ENCODE measurements at places on chromosomes 12 and 14.

DNA sequence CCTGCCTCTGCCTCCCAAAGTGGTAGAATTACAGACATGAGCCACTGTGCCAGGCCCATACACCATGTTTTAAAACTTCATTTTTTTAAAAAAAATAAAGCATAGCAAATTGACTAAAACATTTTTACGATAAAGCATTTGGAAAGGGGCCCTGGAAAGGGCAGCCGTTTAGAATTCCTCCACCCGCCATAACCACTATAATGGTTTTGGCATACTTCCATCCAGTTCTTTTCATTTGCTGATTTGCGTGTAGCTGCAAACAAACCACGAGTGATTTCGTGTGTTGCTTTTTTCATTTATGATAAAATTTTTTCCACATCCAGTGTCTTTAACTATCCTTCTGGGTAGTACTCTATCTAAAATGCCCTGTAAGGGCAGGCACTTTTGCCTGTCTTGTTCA lies 91.8 kb upstream of the RIN3 start:
- DNase-seq, result no peak

- no peak for DNase-seq
Measured at GRCh38 chr14:28323366-28323765, 443.2 kb upstream of the FOXG1 start.

- DNase-seq, result no peak
Measured at GRCh38 chr14:73393375-73393774, 65.0 kb downstream of the NUMB start.

- DNase-seq, result no peak
Measured at GRCh38 chr12:15227004-15227679, 5.9 kb upstream of the RERG start.

DNA sequence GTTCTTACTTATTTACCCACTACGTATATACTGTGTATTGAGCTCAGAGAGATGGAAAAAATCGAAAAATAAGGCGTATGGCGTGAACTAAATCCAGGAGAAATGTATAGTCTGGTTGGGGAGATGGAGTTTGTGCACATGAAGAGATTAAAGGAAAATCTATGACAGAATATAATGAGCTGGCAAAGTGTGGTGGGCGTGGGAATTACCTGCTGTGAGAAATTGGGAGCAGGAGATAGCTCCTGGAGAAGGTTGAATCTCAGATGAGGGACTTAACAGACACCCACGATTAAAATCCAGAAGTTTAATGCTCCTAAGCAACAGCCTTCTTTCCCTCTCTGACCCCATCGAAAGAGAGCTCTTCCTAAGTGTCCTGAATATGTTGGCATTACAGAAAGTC lies 224.2 kb upstream of the FKBP4 start:
- DNase-seq, result no peak

- no peak for DNase-seq
Measured at GRCh38 chr14:54535126-54535525, 25.4 kb downstream of the CGRRF1 start.

DNA sequence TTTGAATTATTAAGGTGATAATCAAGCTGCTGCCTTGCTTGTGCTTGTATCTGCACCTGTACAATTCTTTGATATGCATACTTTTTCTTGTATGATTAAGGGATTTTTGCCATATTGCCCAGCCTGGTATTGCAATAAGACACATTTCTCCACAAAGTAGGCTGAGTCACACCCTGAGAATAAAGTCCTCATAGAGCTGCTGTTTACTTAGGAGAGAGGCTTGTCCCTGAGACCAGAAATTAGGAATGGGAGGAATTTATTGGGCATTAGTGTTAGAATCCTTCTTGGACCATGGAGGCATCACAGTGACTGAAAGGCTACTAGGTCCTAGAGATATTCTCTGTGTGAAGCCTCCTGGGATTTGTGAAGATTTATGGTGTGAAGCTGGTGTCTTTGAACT lies 506.8 kb upstream of the FBXO33 start:
- no peak for DNase-seq

DNA sequence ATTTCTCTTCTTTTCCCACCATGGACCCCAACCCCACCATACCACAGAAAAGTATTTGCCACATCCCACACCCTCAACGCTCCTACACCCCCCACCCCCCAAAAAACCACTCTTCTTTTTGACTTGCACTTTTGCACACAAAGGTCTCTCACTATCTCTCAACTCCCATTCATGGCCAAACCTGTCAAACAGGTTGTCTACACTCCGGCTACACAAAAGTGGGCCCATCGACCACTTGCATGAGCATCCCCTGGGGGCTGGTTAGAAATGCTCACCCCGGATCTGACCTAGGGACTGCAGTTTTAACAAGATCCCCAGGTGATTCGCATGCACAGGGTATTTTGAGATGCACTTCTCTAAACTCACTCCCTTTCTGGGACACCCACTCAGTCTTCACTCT lies 248.2 kb downstream of the DPF3 start:
- DNase-seq, result no peak

GRCh38 chr14:25041898-25042297 lies 8.0 kb downstream of the STXBP6 start:
- no peak for DNase-seq

- DNase-seq, result no peak
Measured at GRCh38 chr12:49872781-49873181, 29.9 kb upstream of the BCDIN3D start.

DNA sequence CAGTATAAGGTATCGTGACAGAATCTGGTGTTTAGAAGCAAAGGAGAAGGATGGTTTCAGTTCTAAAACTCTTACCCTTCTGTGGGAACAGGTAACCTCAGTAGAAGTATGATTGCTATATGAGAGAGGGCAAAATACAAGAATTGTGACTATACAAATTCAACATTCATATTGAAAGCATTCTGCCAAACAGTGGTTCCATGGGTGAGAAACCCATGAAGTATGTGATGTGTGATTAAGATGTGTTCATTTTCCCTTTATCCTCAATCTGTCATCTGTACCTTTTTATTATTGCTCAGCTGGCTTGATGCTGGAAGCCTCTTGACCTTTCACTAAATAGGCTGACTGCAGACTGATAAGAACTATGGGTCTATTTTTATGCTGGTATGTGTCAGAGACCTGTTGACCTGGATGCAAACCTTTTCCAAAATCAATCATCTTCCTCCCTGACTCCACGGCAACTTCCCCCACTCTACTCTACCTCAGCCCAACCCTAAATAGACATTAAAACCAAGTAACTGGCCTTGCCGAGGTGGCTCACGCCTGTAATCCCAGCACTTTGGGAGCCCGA lies 109.6 kb downstream of the STXBP6 start:
- no peak for DNase-seq

DNA sequence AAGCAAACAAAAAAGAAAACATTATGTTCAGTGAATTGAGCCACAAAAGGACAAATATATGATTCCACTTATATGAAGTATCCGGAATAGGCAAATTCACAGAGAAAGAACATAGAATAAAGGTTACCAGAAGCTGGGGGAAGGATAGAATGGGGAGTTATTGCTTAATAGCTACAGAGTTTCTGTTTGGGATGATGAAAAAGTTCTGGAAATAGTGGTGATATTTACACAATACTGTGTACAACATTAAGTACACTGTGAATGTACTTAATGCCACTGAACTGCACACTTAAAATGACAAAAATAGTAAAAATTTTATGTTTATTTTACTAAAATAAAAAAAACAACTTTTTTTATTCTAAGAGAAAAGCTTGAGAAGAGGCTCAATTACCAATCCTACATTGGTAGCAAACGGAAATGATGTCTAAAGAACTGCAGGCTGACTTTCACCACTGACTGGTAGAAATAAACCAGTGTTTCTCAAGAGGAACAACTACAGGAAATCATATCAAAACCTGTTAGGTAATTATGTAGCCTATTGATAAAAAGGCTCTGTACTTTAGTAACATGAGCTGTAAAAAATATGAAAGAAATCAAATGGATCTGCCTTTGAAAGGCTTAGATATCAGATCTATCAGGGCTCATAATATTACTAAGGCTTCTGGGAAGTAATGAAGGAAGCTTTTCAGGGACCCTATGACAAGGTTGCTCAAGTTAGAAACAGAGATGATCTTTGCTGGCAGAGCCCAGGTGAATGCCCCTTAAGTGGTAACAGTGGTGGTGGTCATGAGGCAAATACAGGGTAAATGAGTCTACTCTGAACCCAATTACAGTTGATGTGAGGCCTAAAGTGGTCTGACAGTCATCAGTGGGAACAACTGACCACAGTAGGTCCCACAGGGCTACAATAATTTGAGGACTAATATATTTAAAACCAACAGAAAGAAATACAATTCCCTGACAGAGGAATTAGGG lies 41.3 kb downstream of the BAZ1A start:
- DNase-seq, result no peak

DNA sequence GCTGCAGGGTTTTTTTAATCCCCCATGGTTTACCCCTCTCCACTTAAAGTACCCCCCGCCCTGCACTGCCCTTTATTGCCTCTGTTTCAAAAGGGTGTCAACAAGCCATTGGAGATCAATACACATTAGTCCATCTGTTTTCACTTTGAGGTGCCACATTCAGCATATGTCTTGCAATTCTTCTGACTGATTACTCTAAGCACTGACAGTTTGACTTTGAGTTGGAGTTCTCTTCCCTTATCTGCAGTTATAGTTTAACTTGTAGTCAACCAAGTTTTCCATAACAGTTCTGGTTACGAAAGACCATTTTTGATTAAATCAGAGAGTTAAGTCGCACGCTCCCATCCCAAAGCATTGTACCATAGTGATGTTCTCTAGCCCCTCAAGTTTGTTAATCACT lies 260.8 kb upstream of the TBX3 start:
- DNase-seq, result no peak

DNA sequence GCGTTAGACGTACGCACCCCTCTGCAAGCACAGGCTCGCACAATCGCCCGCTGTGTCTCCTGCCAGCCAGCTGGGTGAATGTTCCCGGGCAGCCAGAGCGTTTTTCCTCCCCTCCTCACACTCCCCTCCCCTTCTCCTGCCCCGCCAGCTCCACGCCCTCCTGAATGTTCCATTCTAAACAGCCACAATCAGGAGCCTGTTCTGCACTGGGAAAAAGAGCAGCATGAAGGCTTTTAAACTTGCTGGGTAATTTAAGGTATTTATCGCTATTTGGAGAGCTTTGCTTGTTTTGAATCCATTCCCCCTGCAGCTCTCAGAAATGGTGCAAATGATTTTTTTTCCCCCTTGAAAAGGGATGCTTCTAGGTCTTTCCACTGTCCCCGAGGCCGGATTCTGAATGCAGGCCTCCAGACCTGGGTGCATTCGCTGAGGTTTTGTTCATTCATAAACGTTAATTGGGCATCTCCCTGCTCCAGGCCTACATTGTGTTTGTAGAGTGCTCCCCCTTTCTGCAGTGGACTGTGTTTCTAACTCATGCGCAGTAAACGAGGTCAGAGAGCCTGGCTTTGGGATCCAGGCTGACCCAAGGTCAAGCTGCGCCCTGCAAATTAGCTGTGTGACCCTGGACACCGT lies 212.5 kb downstream of the CHST11 start:
- DNase-seq, result peak; percentile 91

- no peak for DNase-seq
Measured at GRCh38 chr12:2551412-2551900, 243.3 kb upstream of the FKBP4 start.

- no peak for DNase-seq
Measured at GRCh38 chr14:24159777-24160498, 1.1 kb upstream of the IRF9 start.

DNA sequence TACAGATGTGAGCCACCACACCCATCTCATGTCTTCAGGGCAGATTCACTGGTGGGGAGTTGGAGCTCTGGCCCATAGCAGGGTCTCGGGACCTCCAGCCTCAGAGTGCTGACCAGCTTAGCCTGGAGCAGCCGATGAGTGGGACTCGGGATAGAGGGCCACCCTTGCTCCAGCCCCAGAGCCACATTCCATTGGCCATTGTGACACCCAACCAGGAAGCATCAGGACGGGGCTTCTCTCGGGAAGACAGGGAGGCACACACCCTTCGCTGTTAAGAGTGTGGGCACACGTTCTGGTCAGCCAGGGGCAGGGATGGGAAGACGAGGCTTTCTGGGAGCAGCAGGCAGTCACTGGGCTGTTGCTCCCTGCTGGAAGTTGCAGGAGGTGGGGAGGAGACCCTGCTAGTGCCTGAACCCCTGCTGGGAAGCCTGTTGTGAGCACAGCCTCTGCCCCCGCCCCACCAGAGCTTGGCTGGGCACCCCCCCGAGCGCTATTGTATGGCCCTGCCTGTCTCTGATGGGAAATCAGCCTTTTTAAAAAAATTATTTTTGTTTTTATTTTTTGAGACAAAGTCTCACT lies 1.6 kb downstream of the ADGRD1 start:
- DNase-seq, result no peak

DNA sequence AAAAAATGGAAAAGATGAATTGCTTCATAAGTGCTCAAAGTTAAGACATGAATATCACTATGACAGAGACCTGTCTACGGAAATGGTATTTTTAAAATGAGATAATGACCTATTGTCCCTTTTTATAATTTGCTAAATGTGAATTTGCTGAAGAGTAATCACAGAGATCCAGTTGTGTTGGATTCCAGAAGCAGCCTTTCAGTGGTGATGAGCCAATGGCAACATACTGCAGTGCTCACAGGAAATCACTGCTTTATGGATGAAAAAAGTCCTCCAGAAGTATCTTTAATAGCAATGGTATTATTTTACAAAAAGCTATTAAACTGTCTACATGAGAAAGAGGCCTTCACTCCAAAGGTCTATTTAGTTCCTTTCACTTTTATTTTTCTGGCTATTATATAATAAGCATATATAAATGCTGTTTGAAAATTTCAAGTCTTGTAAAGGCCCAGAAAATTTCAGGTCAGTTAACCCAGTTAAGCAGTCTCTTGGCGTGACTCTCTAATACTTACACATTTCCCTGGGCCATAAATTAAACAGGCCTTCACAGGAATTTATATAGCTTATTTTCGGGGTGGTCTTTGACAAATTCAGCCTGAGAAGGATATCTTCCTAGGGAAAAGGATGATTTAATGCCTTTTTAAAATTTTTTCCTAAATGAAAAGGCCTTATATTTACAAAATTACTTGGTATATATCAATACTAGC lies 55.4 kb downstream of the KCNJ8 start:
- no peak for DNase-seq

GRCh38 chr12:132396657-132397056 lies 67.3 kb upstream of the GALNT9 start:
- no peak for DNase-seq

GRCh38 chr12:21509768-21510167 lies 8.2 kb downstream of the GOLT1B start:
- no peak for DNase-seq

- no peak for DNase-seq
Measured at GRCh38 chr12:45674181-45674977, 55.1 kb upstream of the ARID2 start.

DNA sequence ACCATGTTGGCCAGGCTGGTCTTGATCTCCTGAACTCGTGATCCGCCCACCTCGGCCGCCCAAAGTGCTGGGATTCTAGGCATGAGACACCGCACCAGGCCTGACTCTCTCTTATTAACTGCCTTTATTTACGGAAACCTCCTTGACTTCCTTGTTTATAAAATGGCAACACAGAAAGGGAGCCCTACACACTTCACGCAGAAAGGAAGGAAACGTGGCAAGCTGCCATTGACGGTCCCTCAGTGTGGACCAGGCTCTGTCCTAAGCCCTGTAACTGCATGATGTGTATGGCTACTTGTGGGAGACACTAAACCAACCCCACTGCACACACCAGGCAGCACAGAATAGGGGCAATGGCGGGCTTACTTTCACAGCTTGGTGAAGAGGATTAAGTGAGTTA lies 11.7 kb downstream of the CINP start:
- no peak for DNase-seq
